RKO (cell line): ENCODE measurements at places on chromosomes 5 and 9.

DNA sequence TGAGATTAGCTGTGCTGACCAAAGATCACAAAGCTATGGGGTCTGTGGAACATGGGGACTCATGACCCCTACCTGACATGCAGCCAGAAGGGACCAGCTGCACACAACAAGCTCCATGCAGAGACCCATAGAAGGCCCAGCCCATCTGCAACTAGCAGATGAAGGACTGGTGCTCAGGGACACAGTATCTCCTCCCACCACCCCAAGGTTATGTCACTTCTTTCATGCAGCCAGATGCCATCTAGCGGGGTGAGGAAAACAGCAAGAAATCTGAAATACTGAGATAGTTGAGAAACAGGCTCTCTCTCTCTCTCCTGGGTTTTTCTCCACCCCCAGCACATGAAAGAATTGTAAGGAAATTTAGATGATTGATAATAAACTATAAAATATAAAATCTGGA is 161.3 kb upstream of the DAPK1 start:
- DNase-seq, result peak; percentile 47

- no peak for DNase-seq
Measured at GRCh38 chr5:35626553-35626952, 8.9 kb downstream of the SPEF2 start.

DNA sequence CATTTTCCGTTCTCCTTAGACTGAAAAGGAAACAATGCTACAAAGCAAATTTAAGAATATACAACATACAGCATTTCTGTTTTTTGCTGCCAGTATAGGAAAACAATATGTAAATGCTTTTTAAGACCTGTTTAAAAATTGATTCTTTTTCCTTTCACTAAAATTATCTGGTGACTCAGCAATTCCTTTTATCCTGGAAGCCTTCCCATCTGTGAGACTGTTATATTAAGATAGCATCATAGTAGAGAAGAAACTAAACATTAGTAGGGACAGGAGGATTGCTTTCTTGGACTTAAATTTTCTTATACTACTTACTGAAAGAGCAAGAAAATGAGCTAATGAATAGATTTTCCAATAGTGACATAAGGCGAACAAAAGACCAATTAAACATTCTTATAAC is 30.0 kb upstream of the GPR21 start:
- no peak for DNase-seq

DNA sequence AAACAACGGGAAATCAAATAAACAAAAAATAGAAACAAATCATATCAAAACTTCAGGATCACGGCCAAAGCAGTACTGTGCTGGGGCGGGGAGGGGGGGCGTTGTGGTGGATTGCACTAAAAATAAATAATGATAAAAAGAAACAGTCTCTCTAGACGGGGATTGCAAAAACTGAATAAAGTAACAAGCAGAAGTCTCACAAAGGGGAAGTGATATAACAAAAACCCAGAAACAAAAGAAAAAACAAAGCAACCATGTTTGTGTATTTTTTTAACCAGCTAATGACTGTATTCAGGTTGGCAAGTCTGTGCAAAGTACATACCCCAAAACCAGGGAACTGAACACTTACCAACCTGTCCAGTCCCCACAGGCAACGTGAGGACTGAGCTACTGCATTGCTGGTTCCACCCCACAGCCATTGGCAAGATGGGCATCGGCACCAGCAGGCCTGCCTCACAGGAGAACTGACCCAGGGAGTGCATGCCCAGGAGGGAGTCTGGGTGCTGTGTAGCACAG is 24.1 kb downstream of the BICD2 start:
- no peak for DNase-seq

GRCh38 chr5:125798307-125798706 is 624.9 kb upstream of the GRAMD2B start:
- peak; percentile 34 for DNase-seq

- DNase-seq, result no peak
Measured at GRCh38 chr9:137741330-137741729, 122.5 kb downstream of the EHMT1 start.

GRCh38 chr5:172104021-172104420 is 84.0 kb downstream of the STK10 start:
- no peak for DNase-seq

DNA sequence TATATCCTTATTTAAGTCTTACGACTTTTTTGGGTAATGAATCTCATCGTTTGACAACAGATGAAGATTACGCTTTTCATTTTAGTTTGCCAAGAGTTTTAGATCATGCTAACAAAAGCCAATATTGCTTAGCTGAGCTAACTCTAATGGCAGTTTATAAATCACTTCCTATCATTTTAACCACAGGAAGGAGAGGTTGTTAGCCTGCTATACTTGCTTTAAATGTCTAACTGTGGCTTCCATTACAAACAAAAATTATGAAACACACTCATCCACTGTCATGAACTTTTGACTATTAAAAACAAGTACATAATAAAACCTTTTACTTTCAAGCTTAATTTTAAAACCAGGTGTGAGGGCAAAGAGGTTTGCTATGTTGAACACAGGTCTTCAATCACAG is 53.7 kb upstream of the ANKH start:
- no peak for DNase-seq

DNA sequence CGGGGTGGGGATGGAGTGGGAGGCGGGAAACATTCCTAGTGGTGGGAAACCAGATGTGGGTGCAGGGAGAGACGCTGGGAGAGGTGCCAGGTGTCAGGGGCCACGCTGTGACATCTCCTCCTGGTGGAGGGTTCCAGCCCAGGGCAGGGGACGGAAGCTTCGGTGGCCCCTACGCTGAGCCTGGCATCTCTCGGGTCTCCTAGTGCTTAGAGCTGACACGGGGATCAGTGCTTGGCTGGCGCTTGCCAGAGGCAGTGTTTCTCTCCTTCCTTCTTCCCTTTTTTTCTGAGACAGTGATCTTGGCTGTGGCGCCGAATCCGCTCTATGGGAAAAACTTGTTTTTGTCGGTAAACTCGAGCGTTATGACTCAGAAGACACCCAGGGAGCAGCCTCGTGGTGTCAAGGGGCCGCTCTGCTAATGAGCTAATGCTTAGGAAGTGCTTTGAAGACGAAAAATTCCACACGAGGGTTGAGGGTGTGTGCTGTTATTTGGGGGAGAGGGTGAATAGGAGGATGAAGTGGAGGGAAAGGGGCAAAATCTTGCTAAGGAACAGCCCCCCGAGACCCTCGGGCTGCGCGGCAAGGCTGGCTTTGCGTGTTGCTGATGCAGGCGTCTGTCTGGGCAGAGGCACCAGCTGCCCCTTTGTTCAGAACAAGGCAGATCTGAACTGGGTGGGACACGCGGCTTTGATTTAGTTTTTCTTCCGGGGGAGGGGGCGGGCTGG is 20.4 kb upstream of the IER5L start:
- no peak for DNase-seq

DNA sequence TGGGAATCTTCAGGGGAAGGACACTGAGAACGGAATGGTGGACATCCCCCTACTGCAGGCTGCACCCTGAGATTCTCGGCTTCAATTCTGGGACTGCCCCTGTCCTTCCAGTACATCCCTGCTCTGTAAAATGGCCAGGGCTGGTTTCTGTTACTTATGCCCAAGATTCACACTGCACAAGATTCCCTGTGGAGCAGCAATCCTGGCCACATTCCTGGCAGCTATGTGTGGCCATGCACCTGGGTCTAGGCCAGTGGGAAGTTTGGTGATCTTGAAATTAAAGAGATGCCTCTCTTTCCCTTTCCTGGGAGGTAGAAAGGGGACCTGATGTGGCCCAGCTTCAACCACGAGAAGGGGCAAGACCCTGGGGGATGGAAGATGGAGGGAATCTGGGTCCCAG is 27.6 kb downstream of the WHRN start:
- DNase-seq, result no peak

DNA sequence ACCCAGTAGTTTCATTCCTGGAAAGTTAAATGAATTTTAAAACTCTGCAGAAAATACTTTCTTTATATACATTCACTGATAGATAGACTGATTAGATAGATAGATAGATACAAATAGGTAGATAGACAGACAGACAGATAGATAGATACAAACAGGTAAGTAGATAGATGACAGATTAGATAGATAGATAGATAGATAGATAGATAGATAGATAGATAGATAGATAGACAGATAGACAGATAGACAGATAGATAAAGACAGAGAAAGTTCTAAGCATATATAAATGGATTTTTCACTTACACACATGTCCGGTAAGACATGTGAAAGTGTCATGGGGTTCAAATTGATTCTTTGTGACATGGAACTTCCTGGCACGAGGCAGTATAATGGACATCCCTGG is 349.7 kb downstream of the CDK5RAP2 start:
- DNase-seq, result no peak

DNA sequence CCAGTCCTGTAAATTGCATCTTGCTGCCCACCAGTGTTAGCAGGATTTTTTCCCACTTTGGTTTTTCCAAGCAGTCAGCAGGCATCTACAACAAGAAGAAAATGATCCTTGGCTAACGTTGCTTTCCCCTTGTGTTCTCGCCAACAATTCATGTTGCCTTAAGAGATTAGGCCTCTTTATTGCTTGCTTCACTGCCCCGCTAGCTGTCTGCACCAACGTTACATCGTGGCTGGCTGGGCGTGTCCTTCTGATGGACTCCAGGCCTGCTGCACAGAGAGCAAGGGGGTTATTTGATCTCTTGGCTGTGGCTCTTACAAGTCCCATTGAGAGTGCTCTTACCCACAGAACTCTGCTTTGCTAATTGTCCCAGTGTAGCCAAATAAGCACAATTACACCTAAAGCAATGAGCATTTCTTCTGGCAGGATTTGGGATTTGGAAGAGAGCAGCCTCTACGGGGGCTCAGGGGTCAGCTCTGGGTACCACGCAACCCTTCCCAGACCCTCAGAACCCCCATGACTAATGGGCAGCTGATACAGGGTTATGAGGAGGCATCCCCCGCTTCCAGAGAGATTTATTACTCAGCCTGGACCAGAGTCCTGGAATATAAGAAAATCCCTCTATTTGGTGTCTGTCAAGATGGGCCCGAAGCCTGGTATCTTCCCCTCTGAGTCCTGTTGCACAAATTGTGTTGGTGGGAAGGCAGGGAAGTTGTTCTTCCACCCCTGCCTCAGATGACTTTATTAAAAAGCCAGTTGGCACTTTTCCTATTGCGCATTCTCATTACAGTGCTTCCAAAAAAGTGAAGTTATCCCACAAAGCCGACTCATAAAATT is 17.6 kb downstream of the DCANP1 start:
- no peak for DNase-seq

GRCh38 chr9:134544388-134545214 is 97.0 kb upstream of the COL5A1 start:
- DNase-seq, result peak; percentile 26

DNA sequence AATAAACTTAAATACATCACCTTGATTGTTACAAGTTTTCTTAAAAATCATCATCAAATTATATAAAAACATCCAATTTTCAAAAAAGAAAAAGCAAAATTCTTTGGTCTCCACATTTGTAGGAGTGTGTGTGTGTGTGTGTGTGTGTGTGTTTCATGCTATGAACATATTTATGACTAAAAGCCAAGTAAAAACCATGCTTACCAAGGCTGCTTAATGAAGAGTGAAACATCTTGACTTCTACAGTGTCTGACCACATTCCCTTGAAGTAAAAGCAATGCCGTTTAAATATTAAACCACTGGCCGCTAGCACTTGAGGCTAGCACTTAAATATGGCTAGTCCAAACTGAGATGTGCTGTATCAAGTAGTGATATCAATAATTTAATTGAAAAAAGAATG is 549.1 kb upstream of the CCNG1 start:
- no peak for DNase-seq

GRCh38 chr9:72627956-72628540 is 106.6 kb downstream of the TMC1 start:
- no peak for DNase-seq

DNA sequence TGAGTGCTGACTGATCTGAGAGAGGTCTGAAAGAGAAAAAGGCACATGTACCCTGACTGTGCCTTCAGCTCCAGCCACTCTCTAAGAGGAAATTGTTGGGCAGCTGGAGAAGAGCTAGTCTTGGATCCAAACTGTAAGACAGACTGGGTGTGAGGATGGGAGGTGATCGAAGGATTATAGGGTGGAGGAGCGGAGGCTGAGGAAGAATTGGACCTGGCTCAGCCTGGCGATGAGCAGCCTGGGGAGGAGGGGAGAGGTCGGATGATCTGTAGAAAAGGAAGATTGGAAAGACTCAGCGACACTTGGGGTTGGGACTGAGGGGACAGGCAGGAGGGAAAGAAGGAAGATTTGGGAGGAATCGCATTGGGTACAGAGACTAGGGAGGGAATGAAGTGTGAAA is 98.6 kb upstream of the SLC25A48 start:
- DNase-seq, result no peak

- no peak for DNase-seq
Measured at GRCh38 chr9:114461468-114461867, 43.8 kb downstream of the WHRN start.

GRCh38 chr5:59328709-59329296 is 564.7 kb downstream of the PDE4D start:
- DNase-seq, result no peak

- peak; percentile 52 for DNase-seq
Measured at GRCh38 chr5:165457859-165458481, 1952.6 kb downstream of the MAT2B start.

GRCh38 chr5:31880449-31880848 is 241.5 kb downstream of the PDZD2 start:
- no peak for DNase-seq

- no peak for DNase-seq
Measured at GRCh38 chr5:122138356-122138755, 9.0 kb downstream of the ZNF474 start.

DNA sequence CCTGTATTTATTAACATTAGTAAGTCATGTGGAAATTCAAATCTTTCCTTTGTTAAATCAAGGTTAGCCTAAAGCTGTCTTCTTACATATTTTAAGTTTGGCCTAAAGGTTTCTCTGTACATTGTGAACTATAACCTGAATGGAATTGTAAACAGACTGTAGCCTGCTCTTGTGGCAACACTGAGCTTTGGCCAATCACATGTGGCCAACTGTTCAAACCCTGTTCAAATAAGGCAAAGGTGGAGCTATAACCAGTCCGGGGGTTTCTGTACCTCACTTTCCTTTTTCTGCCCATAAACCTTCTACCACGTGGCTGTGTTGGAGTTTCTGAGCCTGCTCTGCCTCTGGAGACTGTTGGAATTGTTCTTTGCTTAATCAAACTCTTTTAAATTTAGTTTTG is 3.3 kb upstream of the HAPLN1 start:
- DNase-seq, result no peak

GRCh38 chr9:111622626-111623025 is 8.5 kb upstream of the DNAJC25 start:
- peak; percentile 63 for DNase-seq

GRCh38 chr5:91690921-91691320 is 307.8 kb upstream of the ARRDC3 start:
- DNase-seq, result no peak

- no peak for DNase-seq
Measured at GRCh38 chr5:173697931-173698579, 81.6 kb upstream of the BOD1 start.

DNA sequence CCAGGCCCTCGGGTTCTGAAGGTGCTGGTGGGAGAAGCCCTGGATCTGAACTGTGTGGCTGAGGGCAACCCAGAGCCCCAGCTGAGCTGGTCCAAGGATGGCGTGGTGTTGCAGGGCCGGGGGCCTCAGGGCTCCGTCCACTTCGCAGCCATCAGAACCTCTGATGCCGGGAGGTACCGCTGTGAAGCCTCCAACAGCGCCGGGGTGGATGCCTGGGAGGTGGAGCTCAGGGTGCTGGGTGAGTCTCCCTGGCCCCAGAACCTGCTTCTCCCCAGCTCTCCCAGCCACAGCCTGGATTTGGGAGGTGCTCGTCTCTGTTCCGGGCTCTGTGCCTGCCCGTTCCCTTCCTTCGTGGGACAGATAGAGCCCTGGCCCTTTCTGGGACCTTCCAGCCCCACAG is 75.6 kb downstream of the HMCN2 start:
- no peak for DNase-seq
